ENCODE measurements at places on chromosomes 7 and 10.

DNA sequence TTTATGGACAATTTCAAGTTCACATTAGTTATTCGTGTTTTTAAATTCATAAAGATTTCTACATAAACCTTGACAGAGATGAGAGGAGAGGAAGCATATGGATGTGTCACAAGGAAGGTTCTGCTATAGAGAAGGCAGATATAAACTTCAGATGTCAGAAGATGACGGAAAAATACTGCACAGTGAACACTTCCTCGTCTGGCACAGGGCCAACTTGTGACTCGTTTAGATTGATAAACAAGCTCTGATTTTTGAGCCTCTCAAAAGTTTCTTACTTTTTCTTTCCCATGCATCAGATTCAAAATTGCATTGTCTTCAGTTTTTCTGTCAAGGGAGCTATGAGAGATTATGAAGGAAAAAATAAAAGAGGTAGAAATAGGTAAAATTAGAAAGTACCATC is 156.4 kb upstream of the MINDY3 start:
- no peak for DNase-seq

DNA sequence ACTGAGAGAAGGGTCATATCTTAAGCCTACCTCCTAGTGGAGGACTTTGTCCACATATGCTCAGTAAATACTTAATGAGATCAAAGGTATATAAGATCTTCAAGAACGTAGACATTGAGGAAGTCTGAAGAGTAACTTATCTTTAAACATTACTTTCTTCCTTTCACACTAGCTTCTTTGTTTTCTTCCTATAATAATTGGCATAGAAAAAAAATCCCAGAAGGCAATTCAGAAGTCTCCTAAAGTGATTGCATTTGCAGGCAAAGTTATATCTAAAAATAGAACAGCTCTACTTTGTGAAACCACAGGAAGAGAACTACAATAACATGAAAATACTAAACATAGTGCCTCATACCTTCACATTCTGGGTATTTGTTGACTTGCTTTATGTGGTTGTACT is 150.4 kb downstream of the PPP1R3A start:
- no peak for DNase-seq

GRCh38 chr7:137343281-137343841 is at the start of gene PTN:
Gene PTN, minus strand, starts transcription at chr7:137343733. Its CDS starts 88,760 bp downstream, at chr7:137254973.
- peak; percentile 80 for DNase-seq

DNA sequence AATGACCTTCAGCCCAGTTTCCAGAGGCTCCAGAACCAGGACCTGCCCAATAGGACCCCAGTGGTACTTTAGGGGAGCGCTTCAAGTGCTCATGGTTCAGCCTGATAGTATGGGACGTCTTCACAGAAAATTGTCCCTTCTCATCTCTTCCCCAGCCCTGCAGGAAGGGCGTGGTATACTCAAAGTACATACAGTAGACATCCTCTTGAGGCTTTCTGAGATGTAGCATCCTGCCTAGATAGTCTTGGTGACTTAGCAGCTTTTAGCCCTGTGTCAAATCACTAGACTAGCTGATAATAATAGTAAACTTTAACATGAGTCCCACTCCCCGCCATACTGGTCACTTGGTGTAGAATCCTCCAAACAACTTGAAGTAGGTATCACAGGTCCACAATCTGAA is 193.2 kb downstream of the CYP26A1 start:
- DNase-seq = no peak

GRCh38 chr10:2798336-2799022 is 268.9 kb upstream of the PFKP start:
- DNase-seq = no peak
